Activated naive CD4-positive, alpha-beta T cell (primary cell): ENCODE measurements at places on chromosomes 4 and X.

GRCh38 chr4:47914926-47915237 lies 499 bp upstream of the NFXL1 start:
- DNase-seq: no peak

DNA sequence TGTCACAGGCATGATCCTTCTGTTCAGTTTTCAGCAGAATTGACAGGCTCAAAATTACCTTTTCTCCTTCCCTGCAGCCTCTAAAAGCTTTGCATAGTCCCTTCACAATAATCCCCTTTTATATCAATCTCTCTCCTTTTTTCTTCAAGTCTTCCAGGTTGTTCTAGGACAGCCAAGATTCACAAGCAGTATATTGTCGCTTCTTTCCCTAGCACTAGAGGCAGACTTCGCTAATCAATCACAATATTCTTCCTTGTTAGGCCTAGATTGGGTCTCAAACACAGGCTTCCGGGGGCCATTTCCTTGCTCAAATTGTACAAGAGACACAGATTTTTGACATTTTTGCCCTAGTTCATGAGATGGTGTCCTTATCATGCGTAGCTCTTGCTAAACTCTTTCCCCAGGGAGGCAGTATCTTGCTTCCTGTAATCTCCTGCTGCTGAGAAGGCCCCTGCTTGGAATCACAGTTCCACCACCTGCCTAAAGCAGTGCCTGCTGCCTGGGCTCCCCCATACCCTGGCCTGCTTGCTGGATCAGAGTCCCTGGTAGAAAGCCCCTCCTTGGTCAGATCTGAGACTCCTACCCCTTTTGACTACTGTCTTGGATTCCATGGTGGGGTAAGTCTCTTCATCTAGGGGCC lies 57.3 kb downstream of the DMP1 start:
- DNase-seq: no peak

- no peak for DNase-seq
These were observed 229.1 kb upstream of the FAT1 start for GRCh38 chr4:186952709-186953108.

- DNase-seq: no peak
These were observed 194.9 kb downstream of the SLC7A11 start for GRCh38 chr4:138047290-138047689.

DNA sequence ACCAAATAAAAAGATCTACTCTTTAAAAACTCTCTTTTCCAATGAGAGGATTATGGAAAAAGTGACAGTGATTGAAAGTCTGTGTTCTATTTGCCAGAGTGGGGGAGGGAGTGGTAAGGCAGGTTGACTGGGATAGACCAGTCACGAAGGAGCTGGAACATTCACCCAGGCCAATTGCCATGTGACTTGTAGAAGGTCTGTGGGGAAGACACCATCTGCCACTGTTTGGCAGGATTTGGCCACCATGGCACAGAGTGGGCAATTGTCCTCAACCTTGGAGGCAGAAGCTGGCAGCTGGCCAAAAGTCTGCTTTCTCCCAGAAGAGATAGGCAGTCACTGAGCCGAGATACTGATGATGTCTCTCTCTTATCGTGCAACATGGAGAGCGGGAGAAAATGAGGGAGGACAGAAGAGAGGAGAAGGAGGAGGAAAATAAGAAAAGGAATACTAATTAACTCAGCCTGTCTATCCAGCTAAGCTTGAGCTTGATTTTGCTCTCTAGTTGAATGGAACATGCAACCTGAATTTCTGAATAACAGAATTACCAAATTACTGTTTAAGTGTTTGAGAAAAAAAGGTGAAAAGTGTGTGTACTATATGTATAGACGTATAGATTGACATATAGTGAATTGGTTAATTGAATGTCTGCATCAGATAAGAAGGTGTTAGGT lies 267.1 kb downstream of the ARHGAP24 start:
- DNase-seq: no peak

DNA sequence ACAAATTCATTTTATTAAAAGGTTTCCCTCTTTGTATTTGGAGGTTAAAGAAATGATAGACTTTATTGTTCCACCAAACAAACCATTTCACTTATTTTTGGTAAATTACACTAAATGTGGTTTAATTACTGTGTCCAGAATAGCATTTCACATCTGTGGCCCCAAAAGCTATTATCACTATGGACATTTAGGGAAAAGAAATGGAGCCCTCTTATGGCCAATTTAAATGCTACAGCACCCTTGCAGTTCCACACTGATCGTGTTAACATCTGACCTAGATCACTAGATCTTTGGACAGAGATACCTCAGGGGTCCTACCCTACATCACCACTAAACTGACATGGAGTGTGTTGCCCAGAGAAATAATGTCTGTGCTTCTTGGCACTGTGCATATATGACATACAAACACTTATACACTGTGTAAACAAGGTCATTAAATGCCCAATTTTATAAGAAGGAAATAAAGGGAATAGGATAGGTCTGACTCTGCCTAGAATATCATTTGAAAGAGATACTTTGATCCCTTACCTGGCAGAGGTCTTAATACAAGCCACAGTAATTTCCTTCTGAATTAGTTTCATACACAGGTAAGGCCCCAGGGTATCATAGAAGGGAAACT lies 163.9 kb downstream of the KDR start:
- DNase-seq: no peak
